Muscle of back (tissue), 13 donors: ENCODE measurements at places on chromosomes 3 and 15.
A peak's percentile ranks its signal among the peaks of the same experiment; 100 is the strongest.

- no peak for DNase-seq
Measured at GRCh38 chr3:184811034-184811433, 932 bp upstream of the VPS8 start.

DNA sequence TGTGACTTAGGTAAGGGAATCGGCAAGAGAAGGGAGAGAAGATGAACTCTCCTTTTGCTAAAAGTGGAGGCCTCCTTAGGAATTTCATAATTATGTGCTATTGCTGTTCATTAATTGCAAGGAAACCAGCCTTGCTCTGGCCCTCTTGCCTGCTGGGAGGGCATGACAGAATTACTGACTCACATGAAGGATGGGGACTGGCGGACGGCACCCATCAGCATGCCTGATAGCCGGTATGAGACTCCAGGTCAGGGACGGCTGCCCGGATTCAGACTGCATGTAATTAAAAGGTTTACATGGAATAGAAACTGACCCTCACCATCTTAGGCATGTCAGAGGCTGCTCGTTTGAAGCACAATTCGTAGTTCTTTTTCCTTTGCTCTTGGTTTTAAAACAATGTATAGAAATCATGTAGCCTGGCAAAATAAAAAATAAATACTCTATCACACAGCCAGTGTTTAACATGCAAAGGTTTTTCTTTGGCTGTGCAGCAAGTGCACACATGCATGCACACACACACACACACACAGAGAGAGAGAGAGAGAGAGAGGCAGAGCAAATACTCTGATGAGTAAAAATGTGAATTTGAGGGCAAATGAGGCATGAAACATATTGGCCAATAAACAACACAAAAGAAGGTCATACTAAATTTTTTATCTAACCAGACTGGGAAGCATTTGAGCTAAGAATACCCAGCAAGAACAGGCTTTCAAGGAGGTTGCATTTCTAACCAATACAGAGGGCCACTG is 82.7 kb downstream of the FOXB1 start:
- DNase-seq = no peak

DNA sequence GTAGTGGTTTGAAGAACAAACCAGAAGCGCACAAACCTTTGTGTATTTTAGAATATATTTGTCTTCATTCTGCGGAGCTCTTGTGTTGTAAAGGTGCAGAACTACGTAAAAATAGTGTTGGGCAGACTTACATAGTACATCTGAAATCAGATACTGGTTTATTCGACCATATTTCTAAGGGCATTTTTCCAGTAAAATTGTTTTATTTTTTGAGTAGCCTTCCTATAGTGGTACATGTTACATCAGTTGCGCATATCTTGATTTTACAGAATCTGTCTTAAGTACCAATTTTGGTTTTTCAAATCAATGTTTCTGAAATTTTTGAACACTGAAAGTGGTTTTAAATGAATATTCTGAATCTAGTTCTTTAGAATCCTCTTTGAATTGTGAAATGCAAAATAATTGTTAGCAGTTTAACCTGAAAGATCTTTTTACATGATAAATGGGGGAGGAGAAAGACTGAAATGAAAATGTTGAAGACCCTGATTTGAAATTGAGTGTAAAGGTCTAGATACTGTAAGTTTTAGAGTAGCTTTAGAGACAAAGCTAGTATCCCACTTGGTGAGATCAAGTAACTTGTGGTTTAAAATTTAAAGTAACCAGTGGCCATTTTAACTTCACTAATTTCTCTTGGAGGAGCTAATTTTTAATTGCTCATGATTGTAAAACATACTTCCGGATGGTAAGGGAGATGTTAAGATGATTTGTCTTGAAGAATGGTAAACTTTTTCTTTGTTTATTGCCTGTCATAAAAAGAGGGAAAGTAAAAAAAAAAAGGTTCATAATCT is 15.5 kb upstream of the CHD2 start:
- no peak for DNase-seq

DNA sequence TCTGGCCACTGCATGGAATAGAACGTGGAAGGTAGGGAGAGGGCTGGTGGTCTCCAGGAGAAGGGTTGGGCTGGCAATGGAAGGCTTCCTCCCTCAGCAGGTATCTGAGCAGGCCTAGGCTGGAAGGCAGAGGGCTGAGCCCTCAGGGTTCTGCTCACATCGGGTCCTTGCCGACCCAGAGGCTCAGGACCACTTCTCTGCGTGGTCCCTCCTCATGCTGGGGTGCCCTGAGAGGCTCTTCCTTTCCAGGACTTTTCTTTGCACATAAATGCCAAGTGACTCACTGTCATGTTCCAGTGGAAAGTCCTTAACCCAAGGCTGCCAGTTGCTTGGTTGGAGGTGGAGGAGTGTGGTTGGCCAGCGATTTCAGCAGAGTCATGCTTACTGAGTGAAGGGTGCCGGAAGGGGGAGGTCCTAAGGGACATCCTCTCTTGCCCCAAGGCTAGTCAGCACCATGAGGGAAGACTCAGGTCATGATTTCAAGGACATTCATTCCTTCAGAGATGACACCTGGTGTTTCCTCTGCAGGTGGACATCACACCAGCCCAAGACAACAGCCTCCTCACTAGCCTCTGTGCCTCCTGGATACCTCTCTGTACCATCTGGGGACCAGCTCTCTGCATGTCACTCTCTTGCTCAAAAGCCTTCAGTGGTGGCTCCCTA is 8.2 kb downstream of the SLC6A6 start:
- DNase-seq = peak; percentile 71

GRCh38 chr3:129820587-129820986 is 72.9 kb downstream of the TMCC1 start:
- DNase-seq = no peak

DNA sequence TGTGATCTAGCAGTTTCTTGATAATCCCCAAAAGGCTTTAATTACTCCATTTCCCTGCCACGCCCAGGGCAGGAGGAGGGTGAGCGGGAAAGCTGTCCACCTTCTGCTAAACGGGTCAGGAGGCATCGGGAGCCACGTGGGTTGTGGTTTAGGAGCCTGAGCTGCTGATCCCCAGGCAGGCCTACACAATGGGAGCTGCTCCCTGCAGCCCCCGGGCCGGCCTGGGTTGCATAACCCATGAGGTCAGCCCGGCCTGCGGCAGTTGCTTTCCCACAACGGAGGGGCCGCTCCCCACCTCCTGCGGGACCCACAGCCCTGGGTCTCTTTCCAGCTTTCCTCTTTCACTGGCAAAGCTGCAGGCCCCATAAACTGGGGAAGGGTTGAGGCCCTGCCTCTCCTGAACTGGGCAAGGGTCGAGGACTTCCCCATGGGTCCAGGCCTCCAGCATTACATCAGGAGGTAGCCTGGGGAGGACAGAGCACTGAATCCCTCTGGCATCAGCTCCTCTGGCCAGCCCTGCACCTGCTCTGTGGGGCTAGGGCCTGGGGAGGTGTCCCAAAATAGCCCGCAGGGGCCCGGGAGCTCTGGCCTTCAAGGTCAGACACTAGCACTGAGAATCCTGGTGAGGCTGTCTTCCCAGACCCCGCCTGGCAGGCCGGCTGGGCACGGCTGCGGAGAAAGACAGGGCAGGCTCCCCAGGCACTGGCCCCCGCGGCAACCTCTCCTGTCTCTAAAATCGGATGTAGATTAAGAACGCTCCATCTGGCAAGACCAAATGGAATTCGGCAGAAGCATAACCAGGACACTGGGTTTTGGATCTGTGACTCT is 47.3 kb downstream of the ZDHHC19 start:
- DNase-seq = no peak

- DNase-seq = peak; percentile 30
Measured at GRCh38 chr3:49471856-49472495, 1.9 kb downstream of the DAG1 start.

GRCh38 chr3:123623346-123623880 is 38.6 kb upstream of the HACD2 start:
- DNase-seq = no peak

DNA sequence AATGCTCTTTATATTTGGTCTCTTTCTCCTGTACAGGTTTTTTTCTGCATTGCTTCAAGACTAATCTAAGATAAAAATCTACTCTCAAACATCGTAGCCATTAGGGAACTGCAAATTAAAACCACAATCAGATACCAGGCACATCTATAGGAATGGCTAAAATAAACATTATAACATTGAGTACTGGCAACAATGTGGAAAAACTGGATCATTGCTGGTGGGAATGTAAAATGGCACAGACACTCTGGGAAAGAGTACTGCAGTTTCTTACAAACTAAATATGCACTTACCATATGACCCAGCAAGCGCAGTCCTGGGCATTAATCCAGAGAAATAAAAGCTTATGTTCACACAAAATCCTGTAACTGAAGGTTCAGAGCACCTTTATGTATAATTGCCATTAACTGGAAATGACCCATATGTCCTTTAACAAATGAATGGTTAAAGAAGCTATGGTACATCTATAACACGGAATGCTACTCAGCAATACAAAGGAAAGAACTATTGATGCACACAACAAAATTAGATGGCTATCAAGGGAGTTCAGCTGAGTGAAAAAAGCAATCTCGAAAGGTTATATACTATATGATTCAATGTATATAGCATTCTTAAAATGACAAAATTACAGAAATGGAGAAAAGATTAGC is 6.3 kb downstream of the ABCC5 start:
- no peak for DNase-seq

DNA sequence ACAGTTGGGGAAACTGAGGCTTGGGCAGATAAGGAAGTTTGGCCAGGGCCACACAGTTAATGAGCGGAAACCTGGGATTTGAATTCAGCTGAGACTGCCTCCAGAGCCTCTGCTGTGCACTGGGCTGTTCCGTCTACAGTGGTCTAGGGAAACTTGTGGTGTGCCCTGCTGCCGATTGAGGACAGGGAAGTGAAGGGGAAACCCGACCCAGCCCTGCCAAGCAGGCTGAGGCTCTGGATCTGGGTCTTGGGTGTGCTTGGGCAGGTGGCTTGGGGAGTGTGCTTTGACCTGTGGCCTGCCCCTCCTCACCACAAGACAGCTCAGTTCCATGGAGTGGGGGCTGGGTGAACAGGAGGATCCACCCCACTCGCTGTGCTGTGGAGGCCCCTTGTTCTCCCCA is 17.6 kb downstream of the NISCH start:
- DNase-seq = no peak

- peak; percentile 1 for DNase-seq
Measured at GRCh38 chr3:124461838-124462632, 268.2 kb upstream of the UMPS start.

DNA sequence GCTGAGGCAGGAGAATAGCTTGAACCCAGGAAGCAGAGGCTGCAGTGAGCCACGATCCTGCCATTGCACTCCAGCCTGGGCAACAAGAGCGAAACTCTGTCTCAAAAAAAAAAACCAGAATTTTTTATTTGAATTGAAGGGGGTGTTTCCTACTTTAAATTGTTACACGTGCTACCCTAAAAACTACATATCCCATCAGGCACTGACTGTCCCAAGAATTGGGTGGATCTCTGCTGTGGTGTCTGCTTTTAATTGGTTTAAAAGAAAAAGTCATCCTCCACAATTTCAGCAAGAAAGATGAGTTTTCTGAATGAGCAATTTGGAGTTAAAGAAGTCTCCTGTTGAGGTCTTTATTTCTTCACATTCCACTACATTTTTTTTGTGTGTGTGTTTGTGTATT is 2.1 kb downstream of the PDIA3 start:
- peak; percentile 8 for DNase-seq

DNA sequence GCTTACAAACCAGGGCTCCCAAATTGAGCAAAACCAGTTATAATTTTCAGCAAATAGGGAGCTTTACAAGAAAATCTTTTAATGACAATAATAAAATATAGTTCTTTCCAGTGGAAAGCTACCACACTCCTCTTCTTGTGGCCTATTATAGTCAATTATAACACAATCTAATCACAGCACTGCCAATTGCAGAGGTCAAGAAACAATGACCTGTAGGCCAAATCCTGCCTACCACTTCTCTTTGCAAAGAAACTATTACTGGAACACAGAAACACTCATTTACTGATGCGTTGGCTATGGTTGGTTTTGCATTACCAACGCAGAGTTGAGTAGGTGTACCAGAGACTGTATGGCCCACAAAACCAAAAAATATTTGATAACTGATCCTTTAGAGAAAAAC is 110.5 kb downstream of the WDR72 start:
- no peak for DNase-seq

GRCh38 chr15:37360724-37361123 is 260.4 kb upstream of the MEIS2 start:
- DNase-seq = no peak

DNA sequence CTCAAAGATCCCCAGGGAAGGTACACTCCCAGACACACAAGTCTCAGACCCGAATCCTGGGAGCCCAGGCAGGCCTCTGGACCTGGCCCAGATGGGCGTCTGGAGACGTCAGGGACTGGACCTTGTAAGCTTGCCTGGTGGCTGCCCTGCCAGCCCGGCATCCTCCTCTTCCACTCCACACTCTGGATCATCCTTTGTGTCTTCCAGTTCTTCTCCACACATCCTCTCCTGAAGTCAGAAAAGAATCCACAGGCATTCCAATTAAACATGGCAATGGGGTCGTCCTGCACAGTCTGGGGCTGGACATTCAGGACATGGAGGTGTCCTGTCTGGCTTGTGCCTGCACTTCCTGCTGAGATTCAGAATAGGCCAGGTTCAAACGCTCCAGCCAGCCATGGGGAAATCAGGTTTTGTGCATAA is 208.8 kb upstream of the IGF1R start:
- no peak for DNase-seq

DNA sequence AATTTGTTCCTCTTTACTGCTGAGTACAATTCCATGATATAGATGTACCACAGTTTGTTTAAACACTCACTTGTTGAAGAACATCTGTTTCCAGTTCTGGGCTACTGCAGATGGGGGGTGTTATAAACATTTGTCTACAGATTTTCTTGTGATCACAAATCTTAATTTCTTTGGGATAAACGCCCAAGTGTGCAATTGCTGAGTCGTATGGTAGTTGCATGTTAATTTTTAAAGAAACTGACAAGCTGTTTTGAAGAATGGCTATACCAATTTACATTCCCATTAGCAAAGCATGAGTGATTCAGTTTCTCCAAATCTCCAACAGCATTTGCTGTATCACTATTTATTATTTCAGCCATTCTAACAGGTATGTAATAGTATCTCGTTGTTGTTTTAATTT is 242.0 kb upstream of the MRPL3 start:
- no peak for DNase-seq

GRCh38 chr3:144109944-144110343 is 138.3 kb downstream of the DIPK2A start:
- DNase-seq = no peak

- DNase-seq = no peak
Measured at GRCh38 chr3:137693791-137694190, 70.3 kb upstream of the SOX14 start.
